ENCODE measurements at places on chromosomes 16 and 17. TPM values are rescaled to one million over a fixed set of nuclear protein-coding genes. Genes with fewer than 3 reads are reported as not detected.

The TMEM114 gene
- total RNA-seq, result not detected

The DHRS7C gene
- 0.40 TPM for total RNA-seq

DNA sequence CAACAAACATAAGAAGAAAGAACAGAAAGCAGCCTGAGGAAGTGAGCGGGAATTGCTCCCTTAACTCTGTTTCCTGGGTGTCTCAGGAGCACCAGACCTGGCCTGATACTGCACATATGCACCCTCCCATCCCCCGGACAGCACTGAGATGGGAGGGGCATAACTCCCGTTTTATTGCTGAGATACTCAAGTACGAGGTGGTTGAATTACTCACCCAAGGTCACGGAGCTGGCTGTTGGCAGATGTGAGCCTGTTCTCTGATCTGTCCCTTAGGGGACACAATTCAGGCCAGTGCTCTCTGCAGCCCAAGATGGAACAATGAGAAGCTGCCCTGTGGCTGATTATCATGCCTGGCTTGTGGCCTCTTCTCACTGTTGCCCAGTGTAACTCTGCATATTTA lies 9.1 kb upstream of the MED9 start:
- peak; percentile 83 for DNase-seq

DNA sequence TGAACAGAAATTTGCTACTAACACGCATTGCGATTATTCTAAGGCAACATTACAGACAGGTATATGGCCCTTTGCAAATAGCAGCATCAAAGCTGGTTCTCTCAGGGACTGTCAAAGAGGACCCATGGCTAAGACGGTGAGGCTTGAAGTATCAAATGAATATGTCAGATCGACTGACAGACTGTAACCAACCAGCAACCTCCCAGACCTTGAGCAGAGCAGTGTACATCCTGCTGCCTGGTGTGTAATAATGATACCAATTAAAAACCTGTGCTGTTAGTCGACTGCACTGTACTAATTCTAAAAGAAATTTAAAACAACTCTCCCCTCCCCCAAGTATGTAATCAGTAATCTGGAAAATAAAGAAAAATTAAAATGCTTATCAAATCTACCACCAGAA lies 35.9 kb upstream of the GHDC start:
- no peak for DNase-seq

DNA sequence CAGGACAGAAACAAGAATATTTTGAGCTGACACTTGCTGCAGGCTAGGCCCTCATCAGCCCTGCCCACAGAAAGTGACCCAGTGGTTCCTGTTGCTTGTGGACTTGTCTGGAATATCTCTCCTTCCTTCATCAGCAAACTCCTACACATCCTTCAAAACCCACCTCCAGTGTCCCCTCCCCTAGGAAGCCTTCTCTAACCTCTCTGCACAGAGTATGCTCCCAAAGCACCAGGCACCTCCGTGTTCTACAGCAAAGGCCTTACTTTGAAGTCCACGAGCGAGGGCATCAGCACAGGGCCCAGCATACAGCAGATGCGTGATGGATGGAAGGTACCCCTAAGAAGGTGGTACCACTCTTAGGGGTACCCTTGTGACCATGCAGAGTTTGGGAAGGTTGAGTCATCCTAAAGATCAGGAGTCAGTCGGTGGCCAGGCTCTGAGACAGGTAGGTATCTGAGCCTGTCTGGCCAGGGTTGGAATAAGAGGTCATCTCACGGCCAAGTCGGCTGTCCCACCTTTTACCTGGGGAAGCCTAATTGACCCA lies 2.0 kb downstream of the CCDC102A start:
- peak; percentile 18 for DNase-seq
